ENCODE measurements at places on chromosomes 2 and 18.

GRCh38 chr2:210028178-210028577 lies 25.7 kb downstream of the RPE start:
- no peak for DNase-seq

GRCh38 chr2:10079870-10080535 lies at the start of gene CYS1:
CYS1 (minus strand) TSS chr2:10080411; CDS start chr2:10080223, 188 bp downstream.
- no peak for DNase-seq

DNA sequence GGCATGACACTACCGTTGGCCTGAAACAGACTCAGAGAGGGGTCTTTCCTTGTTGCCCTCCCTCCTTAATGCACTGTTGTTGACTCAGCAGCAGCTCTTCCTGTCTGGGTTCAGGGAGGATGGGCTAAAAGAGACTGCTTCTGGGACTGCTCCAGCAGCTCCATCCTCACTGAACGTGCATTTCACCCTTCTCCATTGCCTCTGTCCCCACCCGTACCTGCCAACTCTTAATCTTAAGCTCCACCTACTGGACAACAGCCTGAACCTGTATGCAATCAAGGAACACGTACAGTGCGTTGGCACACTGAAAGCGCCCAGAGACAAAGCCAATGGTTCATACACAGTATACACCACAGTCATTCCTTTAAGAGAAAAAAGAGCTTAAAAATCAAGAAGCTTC lies 230.8 kb upstream of the RAB6C start:
- DNase-seq = no peak

GRCh38 chr2:108240966-108241365 lies 1.2 kb downstream of the SULT1C3 start:
- no peak for DNase-seq

- DNase-seq = peak; percentile 11
Observed at GRCh38 chr18:34639687-34640086, 70.4 kb upstream of the DTNA start.

All from fibroblast of the aortic adventitia (primary cell).